ENCODE measurements at places on chromosomes 3 and 15. TPM values are rescaled to one million over a fixed set of nuclear protein-coding genes. Genes with fewer than 3 reads are reported as not detected.

ZMYND10 gene
- total RNA-seq = 75.1 TPM

GABRR3 gene
- not detected for total RNA-seq

TEX55 gene
- total RNA-seq = not detected

HDAC11 gene
- 17.9 TPM for total RNA-seq

SHC4 gene
- 0.79 TPM for total RNA-seq

CIB2 gene
- 12.4 TPM for total RNA-seq

MAGEL2 gene
- 4.3 TPM for total RNA-seq

PFKFB4 gene
- 5.6 TPM for total RNA-seq

FBXW12 gene
- not detected for total RNA-seq

SPATA12 gene
- total RNA-seq = not detected

DNA sequence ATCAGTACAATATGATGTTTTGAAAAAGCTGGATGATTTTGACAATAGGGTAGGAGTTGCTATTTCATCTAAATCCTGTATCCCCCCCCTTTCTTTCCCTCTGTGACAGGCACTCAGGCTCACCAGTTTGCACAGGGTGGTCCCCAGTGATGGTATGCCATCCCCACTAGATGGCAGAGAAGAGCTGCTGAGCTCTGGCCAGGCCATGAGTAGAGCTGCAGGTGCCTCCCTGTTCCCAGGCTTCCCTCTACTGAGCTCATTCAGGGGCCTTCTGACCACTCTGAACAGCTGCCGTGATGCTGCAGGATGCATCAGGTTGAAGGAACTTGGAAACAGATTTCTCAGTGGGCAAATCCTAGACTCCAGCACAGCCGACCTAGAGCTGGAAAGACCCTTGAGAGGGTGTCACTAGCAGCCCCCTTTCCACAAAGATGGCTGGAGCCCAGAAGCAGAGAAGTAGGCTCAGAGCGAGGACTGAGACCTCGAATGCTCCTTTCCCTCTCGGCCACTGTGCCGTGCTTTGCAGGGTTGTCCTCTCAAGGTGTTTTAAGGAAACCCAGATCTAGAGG lies 45.1 kb downstream of the EFCAB12 start:
- DNase-seq = peak; percentile 58

GRCh38 chr15:91992945-91993344 lies 139.4 kb downstream of the SLCO3A1 start:
- no peak for DNase-seq

DNA sequence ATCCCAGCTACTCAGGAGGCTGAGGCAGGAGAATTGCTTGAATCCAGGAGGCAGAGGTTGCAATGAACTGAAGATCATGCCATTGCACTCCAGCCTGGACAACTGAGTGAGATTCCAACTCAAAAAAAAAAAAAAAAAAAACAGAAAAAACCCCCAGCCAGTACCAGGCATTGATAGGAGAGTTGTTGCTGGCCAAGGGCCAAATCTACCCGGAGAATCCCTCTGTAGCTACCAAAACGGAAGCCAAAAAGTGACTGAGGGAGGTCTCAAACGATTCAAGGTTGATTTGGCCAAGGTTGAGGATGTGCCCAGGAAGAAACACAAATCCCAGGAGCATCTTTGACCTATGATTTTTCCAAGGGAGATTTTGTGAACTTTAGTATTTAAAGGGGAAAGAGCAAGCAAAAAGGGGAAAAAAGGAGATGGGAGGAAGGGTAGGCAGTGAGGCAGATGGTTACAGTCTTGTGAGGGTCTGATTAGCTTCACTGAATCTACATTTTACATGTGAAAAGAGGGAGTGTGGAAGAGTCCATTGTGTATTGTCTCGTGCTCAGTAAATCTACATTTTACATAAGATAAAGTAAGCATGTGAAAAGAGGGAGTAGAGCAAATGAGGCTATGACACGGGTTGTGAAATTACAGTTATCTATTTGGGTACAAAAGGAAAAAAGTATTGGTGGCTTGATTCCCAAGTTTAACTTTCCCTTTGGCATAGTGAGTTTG lies 32.8 kb downstream of the SETMAR start:
- DNase-seq = no peak

- peak; percentile 65 for DNase-seq
Observed at GRCh38 chr3:139718415-139718814, 40.6 kb upstream of the NMNAT3 start.

- no peak for DNase-seq
Observed at GRCh38 chr15:76208786-76209424, 102.4 kb downstream of the ETFA start.

- no peak for DNase-seq
Observed at GRCh38 chr3:10706156-10706739, 109.8 kb upstream of the SLC6A11 start.

DNA sequence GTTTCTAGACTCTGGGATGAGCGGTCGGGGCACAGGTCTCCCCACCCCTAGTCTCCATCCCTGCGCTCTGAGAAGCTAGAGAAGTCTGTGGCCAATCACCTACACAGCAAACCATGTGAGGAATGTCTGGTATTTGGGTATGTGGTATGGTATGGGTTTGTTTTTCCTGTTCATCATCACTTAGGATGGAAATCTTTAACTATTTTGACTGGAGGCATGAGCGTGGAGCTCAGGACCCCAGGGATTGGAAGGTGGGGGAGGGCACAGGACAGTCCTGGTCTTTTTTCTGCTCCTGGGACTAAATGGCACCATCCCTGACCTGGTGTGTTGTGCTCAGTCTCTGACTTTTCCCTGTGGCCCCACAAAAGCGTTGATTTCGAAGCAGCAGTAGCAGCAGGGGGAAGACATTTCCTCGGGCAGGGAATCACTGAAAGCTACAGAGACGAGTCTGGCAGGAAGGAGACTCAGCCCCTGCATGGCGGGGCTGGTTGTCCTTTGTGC lies 191.7 kb upstream of the TPM1 start:
- DNase-seq = no peak

DNA sequence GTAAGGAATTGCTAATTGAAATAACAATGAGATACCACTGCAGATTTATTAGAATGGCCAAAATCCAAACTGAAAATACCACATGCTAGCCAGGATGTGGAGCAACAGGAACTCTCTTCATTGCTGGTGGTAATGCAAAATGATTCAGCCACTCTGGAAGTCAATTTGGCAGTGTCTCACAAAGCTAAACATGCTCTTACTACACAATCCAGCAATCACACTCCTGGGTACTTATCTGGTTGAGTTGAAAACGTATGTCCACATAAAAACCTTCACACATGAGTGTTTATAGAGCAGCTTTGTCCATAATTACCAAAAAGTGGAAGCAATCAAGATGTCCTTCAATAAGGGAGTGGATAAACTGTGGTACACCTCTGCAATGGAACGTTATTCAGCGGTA lies 113.3 kb downstream of the SMAD6 start:
- DNase-seq = no peak

DNA sequence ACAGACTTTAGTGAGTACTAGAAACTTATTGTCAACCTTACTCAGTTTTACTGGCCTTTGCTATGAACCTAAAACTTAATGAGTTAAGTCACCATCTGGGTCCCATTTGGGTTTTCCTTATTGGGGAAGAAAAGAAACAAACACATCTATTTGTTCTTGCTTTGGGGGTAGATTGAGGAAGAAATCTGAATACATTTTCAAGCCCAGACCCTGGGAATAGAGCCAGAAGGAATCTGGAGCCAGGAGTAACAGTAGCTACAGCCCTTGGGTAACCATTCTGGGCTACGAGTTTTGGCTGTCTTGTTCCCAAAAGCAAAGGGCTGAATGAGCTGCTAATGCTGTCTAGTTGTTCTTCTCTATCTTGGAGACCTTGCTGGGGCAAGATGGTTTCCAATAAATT lies 16.5 kb downstream of the SLC12A1 start:
- no peak for DNase-seq

DNA sequence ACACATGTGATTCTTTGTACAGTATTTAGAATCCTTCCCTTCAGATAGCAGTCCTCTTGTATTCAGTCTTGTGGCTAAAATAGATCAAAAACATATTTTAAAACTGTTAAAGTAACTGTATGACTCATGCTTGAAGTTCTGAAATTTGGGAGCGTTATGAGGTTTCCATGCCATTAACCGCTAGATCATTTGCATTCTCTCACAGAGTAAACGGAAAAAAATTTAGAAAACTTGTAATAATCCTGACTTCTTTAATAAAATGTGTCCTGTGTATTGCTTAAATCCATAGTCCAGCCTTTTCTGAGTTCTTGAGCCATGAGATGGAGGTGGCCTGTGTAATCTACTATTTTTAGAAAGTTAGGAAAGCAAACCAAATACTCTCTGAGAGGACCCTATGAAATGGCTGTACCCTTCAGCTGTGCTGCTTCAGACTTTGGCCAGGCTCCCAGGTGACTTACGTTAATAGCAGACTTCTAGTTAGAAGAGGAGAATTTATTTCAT lies 33.8 kb downstream of the MBNL1 start:
- peak; percentile 77 for DNase-seq

- no peak for DNase-seq
Observed at GRCh38 chr15:37219211-37219701, 118.9 kb upstream of the MEIS2 start.

GRCh38 chr3:61617041-61617440 lies 55.7 kb downstream of the PTPRG start:
- no peak for DNase-seq

GRCh38 chr15:42911058-42911592 lies 9.5 kb downstream of the TTBK2 start:
- no peak for DNase-seq

DNA sequence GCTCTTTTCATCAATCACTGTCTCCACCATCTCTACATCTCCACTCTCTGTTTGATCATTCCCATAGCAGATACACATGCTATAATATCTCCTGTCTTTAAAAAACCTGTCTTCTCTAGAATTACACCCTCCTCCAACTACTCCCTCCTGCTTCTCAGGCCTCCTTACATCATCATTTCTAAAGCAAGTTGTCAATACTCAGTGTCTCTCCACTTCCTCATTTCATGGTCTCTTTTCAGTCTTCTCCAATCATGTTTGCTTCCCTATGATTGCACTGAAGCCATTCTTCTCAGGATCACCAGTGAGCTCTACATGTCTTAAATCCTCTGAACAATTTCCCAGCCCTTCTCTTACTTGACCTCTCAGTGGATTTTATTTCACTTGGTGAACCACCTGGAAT lies 87.0 kb upstream of the ZNF280D start:
- DNase-seq = no peak

DNA sequence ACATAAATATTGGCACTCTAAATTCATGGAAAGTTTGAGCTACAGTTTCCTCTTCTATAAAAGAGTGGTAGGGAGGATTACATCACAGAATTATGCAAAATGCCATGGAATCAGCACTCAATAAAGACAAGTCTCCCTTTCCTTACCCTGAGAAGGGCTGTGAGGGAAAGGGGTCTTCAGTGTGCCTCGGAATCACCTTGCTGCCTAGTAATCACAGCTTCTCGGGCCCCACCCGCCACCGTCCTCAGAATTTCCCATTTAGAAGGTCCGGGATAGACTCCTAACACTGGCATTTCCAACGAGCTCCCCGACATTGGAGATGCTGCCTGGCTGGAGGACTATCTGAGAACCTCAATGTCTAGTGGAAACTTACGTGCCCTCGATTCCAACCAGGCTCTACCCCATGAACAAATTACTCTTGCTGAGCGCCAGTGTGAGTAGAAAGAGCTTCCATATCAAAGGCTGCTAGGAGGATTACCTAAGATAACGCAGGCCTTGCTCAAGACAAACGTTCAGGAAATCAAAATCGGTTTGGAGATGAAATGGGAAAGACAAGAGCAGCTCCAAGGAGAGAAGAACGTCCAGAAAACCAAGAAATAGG lies 92.1 kb upstream of the CHD2 start:
- peak; percentile 46 for DNase-seq

GRCh38 chr3:128107834-128108233 lies 15.8 kb downstream of the RUVBL1 start:
- DNase-seq = no peak

DNA sequence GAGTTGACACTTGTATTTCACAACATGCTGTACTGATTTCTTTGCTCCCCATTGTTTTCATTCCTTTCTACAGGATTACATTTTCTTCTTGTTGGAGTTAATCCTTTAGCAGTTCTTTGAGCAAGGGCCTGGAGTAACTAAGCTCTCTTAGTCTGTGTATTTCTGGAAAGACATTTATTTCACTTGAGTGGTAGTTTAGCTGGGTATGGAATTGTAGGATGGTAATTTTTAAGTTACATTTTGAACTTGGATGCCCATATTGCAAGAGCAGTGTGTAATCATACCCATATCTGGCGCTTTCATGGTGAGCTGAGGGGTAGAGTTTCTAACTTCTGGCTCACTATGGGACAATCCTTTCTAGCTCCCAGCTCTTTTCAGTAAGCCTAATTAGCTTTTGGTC lies 74.6 kb downstream of the SLC6A11 start:
- DNase-seq = no peak

DNA sequence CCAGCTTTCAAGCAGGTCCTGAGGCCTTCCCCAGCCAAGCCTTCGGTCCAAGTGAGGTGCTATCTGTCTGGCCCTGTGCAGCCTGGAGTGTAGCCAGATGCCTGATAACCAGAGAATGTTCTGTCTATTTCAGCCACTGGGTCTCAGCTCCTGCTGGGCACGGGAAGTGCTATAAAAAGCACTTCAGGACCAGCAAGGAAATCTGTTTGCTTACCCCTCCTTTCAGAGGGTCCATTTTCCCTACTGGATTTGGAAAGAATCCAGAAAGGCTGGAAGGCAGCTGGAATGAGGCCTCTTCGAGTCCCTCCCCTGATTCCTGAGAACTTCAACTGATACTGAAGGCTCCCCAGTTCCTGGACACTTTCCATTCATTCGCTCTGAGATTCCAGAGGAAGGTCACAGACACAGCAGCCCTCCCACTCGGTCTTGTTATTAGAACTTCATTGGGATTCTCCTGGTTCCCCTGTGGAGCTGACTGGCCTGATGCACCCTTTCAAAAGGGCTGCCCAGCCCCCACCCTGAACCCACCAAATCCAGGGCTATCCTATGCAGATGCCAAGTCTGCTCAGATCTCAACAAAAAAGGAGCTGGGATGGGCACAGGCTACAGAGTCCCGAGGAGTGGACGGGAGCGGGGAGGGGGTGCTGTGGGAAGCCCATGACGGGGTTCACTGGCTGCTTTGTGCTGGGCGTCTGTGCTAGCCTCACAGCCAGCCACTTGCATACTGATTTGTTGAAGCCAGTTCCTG lies 70.4 kb downstream of the UMPS start:
- peak; percentile 74 for DNase-seq

DNA sequence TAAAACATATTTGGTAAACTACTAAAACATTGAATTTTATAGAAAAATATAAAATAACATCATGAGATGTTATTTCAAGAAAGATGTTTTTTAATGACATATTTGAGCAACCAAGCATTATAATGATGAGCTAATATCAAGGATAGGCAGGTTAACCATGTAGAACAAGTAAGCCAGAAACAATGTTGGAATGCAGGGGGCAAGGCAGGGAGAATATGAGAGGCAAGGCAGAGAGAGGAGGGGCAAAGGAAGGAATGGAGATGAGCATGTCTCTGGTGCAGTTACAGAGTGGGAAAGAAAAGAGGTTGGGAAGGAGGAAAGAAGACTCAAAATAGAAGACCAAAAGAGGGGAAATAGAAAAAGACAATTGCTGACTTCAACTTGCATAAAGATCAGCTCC lies 390.4 kb downstream of the MCTP2 start:
- DNase-seq = no peak

GRCh38 chr3:48500656-48501055 lies 3.3 kb downstream of the SHISA5 start:
- DNase-seq = no peak

GRCh38 chr3:12252889-12253288 lies 36.0 kb upstream of the PPARG start:
- no peak for DNase-seq

GRCh38 chr3:39189150-39189958 lies 3.0 kb downstream of the XIRP1 start:
- DNase-seq = no peak

All from ovary (tissue), 10 donors.